CD4-positive, alpha-beta memory T cell (primary cell): ENCODE measurements at places on chromosomes 6 and 20.
A peak's percentile ranks its signal among the peaks of the same experiment; 100 is the strongest.

DNA sequence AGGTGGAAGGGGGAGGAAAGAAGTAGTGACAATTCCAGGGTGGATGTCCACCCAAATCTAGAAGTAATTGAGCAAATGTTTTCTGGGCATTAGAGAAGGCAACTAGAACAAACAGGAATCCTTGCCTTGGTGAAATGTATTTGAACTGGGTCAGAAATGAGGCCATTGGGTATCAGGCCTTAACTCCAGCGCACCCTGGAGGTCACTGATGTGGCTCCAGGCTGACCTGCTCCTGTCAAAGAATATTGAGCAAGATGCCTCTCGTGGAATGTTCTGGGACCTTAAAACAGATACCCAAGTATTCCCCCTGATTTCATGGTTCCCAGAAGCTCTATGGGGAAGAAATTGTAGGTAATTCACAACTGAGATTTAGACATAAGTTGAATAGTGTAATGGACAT is 6.9 kb downstream of the HLA-DPB1 start:
- peak; percentile 10 for DNase-seq

GRCh38 chr20:45752746-45753145 is 30.6 kb downstream of the SPINT4 start:
- DNase-seq, result no peak

DNA sequence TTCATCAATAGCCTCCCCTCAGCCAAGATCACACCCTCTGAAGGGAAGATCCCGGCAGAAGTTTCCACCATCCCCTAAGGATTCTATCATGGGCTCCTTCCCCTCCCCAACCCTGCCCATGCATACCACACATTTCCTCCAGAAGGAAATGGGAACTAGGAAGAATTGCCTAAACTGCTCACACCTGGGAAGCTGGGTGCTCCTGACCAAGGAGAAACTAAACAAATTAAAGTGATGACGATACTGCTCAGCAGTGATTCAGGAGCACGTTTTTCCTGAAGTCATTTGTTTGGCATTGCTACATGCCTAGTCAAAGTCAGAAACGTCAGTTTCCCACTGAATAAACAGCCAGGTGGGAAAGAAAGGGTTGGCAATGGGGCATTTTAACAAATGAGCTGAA is 136.1 kb upstream of the CDYL start:
- DNase-seq, result no peak

DNA sequence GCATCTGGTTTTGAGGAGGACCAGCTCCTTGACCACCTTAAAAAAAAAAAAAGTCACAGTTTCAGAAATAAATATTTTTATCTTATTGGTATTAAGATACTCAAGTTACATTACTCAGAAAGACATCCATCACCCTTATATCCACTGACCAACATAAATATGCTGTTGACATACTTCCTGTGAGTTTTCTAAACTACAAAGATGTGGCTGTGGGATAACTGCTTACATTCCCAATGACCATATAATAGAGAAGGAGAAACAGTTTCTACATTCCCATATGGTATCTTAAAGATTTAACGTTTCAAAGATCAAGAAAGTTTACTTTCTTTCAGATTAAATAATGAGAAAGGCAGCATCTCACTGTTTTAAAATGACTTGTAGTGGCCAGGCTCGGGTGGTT is 46.3 kb downstream of the TP53INP2 start:
- no peak for DNase-seq
